Activated naive CD4-positive, alpha-beta T cell treated with anti-CD3 and anti-CD28 coated beads, Interleukin-2, amount 50 U/mL, for 16 hours (primary cell): ENCODE measurements at places on chromosomes 3 and 15.

DNA sequence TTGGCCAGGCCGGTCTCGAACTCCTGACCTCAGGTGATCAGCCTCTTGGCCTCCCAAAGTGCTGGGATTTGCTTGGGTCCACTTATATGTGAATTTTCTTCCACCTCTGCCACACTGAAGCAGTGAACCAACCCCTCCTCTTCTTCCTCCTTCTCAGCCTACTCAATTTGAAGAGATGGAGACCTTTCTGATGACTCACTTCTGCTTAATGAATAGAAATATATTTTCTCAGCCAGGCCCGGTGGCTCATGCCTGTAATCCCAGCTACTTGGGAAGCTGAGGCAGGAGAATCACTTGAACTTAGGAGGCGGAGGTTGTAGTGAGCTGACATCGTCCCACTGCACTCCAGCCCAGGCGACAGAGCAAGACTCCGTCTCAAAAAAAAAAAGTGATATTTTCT lies 46.8 kb upstream of the GATM start:
- no peak for DNase-seq

DNA sequence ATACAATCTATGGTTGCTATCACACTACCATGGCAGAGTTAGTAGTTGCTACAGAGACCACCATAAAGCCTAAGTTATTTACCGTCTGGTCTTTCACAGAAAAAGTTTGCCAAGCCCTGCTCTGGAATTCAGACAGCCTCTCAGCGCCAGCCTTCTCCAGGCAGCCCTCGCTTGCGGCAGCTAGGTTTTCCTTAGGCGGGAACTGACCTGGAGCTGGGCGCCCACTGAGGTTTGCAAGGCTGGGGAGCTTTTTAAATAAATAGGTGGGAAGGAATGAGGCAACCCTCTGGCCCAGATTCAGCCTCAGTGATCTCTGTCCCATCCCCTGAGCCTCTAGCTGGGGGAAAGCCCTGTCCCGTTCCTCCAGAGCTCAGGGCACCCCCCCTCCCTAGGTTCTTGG lies 1.2 kb downstream of the CTSH start:
- no peak for DNase-seq

DNA sequence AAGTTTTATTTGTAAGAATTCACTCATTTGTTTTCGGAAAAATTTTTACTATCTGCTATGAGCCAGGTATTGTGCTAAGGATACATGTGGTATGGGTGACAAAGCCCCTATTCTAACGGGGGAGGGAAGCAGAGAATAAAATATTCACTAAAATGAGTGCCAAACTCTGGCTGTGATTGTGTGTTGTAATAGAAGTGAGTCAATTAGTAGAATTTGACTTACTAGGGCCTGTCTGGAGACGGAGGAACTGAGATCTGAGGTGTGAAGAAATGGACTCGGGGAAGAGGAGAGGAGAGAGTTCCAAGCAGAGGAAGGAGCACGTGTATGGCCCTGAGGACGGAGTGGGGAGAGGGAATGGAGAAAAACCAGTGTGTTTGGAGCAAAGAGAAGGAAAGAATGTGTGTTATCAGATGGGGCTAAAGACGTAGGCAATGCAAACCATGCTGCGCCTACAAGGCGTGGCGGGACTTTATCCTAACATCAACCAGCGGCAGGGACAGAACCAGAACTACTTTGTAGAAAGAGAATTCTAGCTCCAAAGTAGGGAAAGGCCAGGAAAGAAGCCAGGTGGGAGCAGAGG lies 89.1 kb downstream of the OSBPL10 start:
- DNase-seq = no peak

DNA sequence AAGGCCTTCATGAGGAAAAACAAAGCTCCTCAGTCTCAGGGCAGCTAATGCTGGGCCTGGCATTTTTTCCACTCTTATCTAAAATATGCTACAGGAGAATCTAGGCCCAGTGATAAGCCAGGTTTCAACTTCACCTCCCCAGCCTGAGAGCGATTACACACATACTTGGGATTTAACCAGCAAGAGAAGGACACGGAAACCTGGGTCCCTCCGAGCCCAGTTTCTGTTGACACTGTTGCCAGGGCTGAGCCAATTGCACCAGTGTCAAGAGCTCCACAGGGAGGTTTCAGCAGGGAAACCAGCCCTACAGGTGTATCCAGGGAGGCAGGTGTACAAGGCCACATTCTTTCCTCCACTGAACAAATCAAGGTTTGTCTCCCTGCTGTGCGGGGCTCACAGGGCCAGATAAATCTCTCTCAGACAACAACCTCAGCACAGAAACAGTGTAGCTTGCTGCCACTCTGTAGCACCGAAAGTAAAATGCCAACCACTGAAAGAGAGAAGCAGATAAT lies 85.4 kb downstream of the MAGI1 start:
- no peak for DNase-seq

- no peak for DNase-seq
Observed at GRCh38 chr15:52784799-52785671, 5.1 kb downstream of the ONECUT1 start.

- DNase-seq = no peak
Observed at GRCh38 chr3:80836395-80836794, 925.0 kb downstream of the GBE1 start.

DNA sequence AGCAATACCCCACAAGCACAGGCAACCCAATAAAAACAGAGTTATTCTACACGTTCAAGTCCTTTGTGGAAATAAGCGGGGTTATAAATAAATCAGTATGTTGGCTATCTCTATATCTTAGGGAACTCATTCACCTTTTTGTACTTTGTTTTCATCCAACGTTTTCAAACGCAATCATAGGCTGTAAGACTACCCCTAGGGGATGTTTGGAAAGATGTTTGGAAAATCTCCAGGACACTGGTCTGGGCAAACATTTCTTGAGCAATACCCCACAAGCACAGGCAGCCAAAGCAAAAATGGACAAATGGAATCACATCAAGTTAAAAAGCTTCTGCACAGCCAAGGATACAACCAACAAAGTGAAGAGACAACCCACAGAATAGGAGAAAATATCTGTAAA lies 70.1 kb downstream of the CLDN11 start:
- no peak for DNase-seq

DNA sequence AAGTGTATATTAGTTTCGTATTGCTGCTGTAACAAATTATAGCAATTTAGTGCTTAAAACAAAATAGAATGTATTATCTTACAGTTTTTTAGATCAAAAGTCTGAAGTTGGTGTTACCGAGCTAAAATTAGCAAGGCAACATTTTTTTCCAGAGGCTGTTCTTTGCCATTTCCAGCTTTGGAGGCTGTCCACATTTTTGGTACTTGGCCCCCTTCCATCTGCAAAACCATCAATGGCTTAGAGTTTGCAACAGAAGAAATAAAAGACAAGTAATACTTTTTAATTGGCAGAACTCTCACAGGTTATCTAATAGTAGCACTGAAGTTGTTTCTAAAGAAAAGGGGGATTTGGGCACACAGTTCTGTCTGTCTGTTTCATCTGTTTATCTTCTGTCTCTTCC lies 1248.5 kb downstream of the ROBO1 start:
- DNase-seq = no peak

GRCh38 chr3:43307649-43308048 lies 21.3 kb downstream of the SNRK start:
- no peak for DNase-seq

GRCh38 chr3:190182418-190183043 lies 61.8 kb upstream of the P3H2 start:
- no peak for DNase-seq

GRCh38 chr3:127137757-127138536 lies 55.0 kb upstream of the PRR23E start:
- DNase-seq = no peak

DNA sequence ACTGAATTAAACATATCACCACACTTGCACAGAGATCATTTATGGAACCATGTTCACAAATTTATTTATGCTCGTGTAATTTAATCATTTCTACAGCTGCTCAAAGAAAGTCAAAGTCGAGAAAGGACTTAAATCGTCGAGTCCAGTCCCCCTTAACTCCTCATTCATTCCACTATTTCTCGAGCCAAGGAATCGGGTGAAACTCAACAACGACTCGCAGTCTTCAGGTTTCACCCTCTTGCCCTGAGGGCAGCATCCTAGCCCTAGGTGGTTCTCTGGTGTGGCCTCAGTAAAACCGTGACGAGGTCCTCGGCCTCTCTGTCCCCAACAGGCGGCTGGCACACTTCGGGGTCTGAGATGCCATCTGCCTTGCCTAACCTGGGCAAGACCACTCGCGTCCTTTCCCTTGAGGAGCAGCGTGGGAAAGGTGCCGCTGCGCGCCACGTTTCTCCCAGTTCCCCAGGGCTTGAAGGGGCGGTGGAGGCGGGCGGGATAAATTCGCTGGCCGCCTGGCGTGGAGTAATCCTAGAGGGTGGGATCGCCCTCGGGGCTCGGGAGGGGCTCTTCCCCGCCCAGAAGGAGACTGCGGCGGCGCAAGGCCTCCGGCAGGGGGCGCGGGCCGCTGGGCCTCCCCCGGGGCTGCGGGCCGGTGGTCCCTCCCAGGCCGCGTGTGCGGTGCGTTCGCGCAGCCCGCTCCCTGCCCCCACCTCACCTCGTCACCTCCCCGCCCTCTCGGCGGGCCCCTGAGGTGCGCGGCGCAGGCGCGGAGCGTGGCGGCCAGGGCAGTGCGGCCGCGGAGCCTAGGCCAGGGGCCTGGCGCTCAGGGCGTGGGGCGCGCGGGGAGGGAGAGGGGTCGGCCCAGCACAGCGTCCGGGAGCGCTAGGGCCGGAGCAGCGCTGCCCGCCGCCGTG lies at the start of gene ZNF639:
Gene ZNF639 (plus strand): TSS at position 746 of the 911 bp plus-strand sequence. CDS start 5,263 bp downstream, outside the sequence.
- peak; percentile 92 for DNase-seq

- DNase-seq = no peak
Observed at GRCh38 chr3:177622520-177622919, 425.2 kb upstream of the TBL1XR1 start.

DNA sequence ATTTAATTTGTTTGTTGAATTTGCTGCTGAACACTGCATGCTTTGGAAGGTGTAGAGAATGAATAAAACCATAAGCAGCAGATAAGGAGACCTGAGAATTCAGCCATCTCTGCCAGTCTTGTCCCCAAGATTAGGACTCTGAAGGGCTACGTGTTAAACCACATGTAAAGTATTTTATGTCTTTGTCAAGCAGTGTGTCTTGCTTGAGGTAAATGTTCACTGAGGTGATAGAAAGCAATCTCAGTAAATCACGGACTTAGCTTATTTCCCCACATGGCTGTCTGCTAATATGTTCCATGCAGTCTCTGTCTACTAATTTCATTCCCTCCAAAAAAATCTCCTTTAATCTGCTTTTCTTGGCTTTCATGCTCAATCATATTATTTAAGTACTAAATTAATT lies 467.1 kb downstream of the RAP2B start:
- no peak for DNase-seq

DNA sequence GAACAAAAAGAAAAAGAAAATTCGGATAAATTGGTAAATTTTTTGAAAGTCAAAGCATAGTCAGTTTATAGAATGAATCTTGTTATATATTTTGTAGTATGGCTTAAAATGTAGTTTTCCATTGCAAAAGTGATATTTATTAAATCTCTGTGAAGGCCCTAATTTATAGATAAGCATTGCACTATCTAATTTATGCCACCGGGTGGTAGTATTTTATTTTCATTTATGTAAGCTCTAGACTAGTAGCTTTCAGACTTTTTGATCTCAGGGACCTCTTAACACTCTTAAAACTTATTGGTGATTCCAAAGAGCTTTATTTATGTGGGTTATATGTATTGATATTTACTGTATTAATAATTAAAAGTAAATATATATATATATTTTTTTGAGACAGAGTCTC lies 133.9 kb upstream of the LRRFIP2 start:
- no peak for DNase-seq

- no peak for DNase-seq
Observed at GRCh38 chr3:33217866-33218445, 654 bp downstream of the SUSD5 start.

DNA sequence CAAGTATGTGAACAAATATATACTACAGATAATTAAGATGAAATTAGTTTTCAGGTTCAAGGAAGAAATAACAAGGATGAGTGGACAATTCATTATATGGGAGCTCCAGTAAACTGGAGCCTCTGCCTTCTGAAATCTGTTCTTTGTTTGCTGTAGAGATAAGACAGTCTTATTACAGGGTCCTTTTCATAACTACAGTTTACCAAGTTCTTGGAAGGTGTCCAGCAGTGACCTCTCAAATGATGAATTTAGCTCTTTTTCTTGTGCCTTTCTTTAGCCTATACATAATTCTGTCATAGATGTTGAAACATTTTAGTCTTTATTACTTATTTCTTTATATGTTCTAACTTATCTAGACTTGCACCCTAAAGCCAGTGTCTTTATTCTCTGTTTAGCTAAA lies 89.7 kb upstream of the GBE1 start:
- no peak for DNase-seq

- DNase-seq = no peak
Observed at GRCh38 chr15:80107774-80108173, 45.0 kb upstream of the FAH start.

- no peak for DNase-seq
Observed at GRCh38 chr15:66014635-66015182, 145.4 kb downstream of the RAB11A start.

DNA sequence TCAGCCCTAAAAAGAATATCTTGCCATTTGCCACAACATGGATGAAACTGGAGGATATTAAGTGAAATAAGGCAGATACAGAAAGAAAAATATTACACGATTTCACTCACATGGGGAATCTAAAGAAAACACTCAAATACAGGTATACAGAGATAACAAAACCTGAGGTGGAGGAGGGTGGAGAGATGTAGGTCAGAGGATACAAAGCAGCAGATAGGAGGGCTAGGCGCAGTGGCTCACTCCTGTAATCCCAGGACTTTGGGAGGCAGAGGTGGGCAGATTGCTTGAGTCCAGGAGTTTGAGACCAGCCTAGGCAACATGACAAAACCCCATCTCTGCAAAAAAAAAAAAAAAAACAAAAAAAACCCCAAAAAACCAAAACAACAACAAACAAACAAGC lies 23.2 kb upstream of the SRPRB start:
- no peak for DNase-seq

DNA sequence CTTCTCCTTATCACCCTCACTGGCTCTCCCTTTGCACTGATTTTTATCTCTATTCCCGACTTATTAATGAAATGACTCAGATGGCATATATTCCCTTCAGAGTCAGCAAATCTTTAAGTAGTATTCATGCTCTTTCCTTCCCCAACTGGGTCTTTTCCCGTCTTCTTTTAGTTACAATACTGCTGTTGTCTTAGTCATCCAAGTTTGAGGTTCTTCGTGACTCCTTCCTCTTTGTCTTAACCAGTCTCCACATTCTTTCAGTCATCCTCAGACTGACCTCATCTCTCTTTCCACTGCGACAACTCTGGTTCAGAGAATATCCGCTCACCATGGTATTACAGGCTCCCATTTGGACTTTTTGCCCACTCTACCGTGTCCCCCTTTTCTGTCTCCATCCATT lies 12.4 kb downstream of the WDR5B start:
- no peak for DNase-seq

DNA sequence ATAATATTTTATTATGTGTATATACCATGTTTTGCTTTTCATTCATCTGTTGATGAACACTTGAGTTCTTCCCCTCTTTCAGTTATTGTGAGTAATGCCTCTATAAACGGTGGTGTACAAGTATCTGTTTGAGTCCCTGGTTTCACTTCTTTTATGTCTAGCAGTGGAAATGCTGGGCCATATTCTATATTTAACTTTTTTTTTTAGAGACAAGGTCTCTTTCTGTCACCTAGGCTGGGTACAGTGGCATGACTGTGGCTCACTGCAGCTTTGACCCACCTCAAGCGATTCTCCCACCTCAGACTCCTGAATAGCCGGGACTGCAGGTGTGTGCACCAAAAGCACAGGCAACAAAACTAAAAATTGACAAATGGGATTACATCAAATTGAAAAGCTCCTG lies 19.9 kb downstream of the GOLM2 start:
- peak; percentile 41 for DNase-seq
